ENCODE measurements at places on chromosomes 1 and 21.

DNA sequence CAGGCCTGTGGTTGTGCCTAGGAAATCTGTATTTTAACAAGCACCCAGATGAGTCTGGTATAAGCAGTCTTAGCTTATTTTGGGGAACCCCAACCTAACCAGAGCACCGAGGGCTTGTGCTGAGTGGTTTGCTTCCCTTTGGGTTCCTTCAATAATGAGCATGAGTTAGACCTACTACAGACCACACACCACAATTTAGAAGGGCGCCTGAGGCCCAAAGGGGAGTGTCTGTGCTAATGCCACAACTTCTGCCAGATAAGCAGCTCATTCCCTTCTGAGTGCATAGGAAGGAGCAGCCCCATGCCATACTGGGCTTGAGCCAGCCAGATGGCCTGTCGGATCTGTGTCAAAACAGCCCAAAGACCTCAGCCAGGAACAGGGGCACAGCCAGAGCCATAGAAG lies 15.4 kb upstream of the LSS start:
- ATAC-seq: no peak

DNA sequence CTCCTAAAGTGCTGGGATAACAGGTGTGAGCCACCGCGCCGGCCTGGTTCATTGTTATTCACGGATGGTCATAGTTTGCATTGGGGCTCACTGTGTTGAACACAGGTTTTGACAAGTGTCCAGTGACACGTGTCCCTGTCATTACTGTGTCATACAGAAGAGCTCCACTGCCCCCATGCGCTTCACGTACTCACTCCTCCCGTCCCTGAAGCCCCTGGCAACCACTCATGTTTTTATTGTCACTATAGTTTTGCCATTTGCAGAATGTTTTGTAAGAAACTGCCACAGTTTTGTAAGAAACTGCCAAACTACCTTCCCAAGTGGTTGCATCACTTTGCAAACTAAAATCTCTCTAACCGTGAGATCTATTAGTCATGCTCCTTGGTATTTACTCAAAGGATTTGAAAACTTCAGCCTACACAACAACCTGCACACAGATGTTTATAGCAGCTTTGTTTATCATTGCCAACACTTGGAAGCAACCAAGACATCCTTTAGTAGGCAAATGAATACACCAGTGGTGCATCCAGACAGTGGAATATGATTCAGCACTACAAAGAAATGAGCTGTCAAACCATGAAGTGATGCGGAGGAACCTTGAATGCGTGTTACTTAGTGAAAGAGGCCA lies 163.2 kb upstream of the COL6A1 start:
- ATAC-seq: no peak

GRCh38 chr1:161836018-161836417 lies 69.9 kb downstream of the ATF6 start:
- ATAC-seq: no peak

GRCh38 chr1:2388004-2388913 lies 3.1 kb downstream of the MORN1 start:
- no peak for ATAC-seq

- no peak for ATAC-seq
Observed at GRCh38 chr1:229208481-229208880, 62.4 kb upstream of the RAB4A start.

GRCh38 chr1:170225781-170226530 lies 80.2 kb downstream of the NTMT2 start:
- no peak for ATAC-seq

GRCh38 chr1:224894915-224895314 lies 34.6 kb upstream of the DNAH14 start:
- no peak for ATAC-seq

All from esophagus mucosa (tissue), 1 donor.